SK-N-DZ (cell line): ENCODE measurements at places on chromosomes 4 and X.

DNA sequence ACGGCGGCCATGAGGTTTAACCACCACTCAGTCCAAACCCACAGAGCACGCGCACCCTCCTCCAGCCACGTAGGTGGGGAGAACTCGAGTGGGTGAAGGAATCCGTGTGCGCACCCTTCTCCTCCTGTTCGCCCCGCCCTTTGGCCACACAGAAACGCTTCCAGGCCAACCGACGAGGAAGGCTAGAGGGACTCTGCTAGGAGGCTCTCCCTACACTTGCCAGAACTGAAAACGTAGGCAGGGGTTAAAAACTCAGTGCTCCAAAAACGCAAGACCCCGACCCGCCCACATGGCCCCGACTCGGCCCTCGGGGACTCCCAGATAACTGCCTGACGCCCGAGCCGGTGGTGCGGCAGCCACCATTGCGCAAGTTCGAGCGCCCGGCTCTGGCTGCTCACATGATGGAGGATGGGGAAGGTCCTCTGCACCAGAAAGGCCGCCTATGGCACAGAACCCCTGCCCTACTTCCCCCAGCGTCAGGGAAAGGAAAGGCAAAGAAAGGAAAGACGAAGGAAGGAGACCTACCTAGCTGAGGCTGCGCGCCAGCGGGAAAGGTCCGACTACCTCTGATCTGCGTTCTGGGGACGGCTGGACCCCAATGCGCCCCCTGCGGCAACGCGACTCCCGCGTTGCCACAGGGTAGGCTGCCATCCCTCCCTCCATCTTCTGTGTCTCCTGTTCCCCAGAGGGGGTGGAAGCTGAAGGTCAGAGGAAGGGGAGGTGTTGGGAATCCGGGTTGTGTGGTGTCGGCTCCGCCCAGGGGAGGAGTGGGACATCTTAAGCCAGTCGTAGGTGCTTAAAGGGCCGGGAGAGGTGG, 201.9 kb upstream of the AGTR2 start:
- peak; percentile 89 for DNase-seq

- DNase-seq, result no peak
These were observed 29.5 kb downstream of the SORBS2 start for GRCh38 chr4:185782523-185782922.

- no peak for DNase-seq
These were observed 78.4 kb downstream of the PLS3 start for GRCh38 chrX:115639334-115639880.

DNA sequence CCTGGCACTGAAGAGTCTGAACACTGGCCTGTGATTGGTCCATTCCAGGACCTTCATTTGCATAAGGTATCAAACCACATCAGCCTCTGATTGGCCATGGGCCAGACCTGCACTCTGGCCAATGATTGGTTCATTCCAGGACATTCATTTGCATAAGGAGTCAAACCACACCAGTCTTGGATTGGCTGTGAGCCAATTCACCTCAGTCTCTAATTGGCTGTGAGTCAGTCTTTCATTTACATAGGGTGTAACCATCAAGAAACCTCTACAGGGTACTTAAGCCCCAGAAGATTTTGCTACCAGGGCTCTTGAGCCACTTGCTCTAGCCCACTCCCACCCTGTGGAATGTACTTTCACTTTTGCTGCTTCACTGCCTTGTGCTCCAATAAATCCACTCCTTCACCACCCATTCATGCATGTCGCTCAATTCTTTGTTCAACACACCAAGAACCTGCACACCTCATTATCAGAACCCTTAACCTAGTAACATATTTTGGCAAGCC, 14.2 kb upstream of the HERC5 start:
- DNase-seq, result no peak

DNA sequence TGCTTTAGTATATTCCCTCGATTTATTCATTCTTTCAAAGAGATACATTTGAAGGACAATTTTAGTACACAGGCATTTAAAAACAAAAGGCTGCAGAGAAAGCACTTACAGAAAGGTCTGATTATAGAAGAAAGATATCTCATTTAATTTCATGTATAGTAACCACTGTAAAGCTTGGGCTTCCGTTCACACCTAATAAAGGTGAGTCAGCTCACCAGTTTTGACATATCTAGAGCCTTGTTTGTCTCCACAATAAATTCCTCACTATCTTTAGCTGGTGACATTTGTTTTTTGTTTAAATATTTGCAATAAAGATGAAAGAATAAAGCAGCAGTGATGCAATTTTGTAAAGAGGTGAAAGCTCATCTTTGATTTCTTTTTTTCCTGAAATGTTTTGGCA, 1.1 kb upstream of the EPHA5 start:
- DNase-seq, result no peak

DNA sequence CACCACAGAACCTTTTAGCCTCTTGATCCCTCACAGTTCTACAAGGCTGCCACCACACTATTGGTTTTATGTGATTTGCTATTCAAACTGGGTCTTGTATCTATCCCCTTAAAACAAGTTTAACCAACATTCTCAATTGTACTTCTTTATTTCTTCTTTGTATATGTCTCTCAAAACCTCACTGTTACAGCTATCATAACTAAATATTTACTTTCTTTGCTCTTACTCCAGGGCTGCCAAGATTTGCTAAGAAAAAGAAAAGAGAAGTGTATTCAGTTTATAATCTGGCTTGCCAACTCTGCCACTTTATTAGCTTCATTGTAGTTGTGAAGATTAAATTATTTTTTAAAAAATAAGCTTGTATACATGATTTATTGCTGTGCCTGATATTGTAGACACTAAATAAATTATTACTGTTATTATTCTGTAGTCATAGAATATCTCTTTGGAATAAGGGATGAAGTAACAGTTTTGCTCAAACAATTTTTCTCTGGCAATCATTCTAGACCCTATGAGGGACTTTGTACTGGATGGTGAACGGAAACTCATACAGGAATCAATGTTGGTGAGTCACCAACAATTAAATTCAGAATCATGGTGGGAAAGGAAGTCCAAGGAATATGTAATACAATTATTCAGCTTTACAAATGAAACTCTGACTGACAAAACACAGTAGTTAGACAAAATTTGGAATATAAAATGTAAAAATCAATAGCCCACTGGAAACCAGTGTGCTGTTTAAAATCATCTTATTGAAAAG, 127.1 kb upstream of the DCAF8L1 start:
- no peak for DNase-seq
